ENCODE measurements at places on chromosomes 7 and 10.

DNA sequence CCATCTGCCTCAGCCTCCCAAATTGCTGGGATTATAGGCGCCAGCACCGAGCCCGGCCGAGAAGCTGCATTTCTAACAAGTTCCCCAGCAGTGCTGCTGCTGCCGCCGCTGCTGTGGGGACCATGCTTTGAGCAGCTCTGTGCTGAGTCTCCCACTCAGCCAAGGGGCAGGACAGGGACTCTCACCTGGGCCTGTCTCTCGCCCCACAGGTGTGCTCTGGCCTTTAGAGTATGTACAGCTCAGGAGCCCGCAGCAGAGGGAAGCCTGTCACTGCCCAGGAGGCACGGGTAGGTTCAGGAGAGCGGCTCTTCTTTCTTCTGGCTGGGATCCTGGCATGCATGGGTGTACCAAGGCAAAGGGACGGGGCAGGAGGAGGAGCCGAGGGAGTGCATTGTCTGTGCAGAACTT is 130.1 kb downstream of the CAMK1D start:
- no peak for DNase-seq

DNA sequence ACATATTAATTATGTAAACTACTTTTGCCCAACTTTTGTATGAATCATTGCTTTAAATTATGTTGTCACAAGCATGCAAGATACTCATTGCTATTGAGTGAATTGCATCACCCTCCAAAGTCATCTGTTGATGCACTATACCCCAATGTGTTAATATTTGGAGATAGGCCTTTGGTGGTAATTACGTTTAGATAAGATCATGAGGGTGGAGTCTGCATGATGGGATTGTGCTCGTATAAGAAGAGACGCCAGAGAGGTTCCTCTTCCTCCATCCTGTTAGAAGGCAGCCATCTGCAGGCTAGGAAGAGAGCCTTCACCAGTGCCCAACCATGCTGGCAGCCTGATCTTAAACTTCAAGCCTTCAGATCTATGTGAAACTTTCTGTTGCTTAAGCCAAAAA is 95.3 kb upstream of the MAGI2 start:
- DNase-seq: no peak

DNA sequence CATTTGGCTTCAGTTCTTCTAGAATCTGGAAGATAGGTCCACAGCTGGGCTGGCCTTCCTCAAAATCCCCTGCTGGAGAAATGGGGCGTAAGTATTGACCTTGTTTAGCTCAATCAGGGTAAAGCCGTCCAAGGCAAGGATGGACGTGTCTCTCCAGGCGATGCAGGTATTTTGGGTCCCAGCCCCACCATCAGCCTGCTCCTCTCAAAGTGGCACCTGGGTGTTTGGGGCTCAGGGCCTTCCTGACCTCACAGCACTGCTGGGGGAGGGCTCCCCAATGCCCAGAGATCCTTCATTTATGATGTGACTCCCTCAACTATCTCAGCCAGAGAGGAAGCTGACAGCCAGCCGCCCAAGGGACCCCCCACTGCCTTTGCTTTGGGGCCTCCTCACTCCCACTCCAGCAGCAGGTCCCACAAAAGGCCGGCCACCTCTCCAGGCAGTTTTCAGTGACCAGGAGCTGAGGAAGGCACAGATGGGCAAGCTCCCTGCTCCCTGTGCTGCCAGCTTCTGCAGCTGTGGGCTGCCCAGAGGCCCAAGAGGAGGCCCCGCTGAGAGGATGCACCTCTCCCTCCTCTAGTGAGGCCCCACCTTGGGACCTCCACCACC is 140.0 kb upstream of the TCERG1L start:
- DNase-seq: no peak

- no peak for DNase-seq
Observed at GRCh38 chr10:86446987-86447386, 74.6 kb downstream of the WAPL start.

DNA sequence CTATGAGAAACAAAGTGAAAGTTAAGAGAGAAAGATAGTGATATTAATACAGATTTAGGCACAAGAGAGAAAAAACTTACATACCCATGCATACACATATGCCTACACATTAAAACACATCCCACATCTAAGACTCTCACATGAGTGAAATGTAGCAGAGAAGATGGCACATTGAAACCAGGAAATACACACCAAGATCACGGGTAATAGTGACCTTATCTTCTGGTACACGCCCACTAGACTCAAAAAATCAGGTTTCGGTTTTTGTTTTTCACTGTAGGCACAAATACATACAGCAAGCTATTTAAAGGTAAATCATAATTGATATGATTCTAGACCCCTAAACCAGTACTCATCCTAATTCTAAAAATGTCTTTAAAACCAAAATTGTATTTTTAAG is 225.2 kb upstream of the TAC1 start:
- DNase-seq: no peak
